Retinal pigment epithelial cell (primary cell): ENCODE measurements at places on chromosomes 2 and 18.

- no peak for DNase-seq
Measured at GRCh38 chr2:188319838-188320237, 28.2 kb downstream of the GULP1 start.

- DNase-seq = no peak
Measured at GRCh38 chr2:179701524-179702110, 159.8 kb downstream of the ZNF385B start.

GRCh38 chr2:69704446-69704845 lies 37.5 kb upstream of the ANXA4 start:
- no peak for DNase-seq

DNA sequence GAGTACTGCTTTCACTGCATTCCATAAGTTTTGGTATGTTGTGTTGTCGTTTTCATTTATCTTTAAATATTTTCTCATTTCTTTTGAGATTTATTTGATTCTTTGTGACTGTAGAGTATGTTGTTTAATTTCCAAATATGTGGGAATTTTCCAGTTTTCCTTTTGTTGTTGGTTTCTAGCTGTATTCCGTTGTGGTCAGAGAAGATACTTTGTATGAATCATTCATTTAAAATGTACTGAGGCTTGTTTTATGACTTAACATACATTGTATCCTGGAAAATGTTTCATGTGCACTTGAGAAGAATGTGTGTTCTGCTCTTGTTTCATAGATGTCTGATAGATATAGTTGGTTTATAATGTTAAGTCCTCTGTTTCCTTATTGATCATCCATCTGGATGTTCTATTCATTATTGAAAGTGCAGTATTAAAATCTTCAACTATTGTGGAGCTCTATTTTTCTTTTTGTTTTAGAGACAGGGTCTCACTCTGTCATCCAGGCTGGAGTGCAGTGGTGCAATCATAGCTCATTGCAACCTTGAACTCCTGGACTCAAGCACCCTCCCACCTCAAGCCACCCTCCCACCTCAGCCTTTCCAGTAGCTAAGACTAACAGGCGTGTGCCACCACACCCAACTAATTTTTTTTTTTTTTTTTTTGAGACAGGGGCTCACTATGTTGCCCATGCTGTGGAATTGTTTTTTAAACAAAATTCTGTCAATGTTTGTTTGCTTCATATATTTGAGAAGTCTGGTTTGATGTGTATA lies 96.8 kb downstream of the TAF4B start:
- no peak for DNase-seq

DNA sequence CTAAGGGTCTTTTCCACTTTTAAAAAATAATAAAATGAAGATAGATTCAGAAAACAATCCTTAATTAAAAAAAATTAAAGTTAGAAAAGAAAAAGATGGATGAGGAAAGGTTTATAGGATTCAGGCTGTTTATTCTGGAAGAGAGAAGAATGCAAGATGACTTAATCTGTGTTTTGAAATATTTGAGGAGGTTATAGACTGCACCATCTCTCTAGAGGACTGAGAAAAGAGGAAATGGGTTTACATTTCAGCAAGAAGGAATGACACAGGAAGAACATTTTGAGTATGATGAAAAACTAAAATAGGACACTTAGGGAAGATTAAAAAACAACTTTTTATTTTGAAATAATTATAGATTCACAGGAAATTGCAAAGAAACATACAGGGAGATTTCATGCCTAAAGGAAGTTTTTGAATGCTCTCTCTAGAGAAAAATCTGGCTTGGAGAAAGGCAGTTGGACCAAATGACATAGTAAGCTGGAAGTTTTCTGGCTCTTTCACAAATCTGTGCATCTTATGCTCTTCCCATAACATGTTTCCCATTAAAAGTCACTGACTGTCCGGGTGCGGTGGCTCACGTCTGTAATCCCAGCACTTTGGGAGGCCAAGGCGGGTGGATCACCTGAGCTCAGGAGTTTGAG lies 75.0 kb downstream of the CERS6 start:
- DNase-seq = no peak
